Choroid plexus epithelial cell (primary cell): ENCODE measurements at places on chromosomes 5 and 9.

- DNase-seq, result peak; percentile 95
Measured at GRCh38 chr9:114804505-114804904, 1.3 kb downstream of the TNFSF15 start.

DNA sequence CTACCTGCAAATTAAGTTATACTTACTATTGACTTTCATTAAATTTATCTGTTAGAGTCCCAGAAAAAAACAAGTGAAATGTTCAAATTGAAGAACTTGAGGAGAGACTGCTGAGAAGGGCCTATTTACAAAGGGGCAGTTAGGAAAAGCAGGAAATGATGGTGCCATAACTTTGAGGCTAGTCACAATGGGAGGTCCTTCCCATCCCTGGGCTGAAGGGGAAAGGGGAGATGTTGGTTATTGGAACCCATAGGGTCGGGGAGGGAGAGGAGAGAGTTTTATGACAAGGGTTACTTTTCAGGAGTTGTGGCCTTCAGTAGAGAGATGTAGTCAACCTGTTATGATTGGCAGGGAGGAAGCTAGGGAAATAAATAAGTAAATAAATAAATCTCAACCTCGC, 169.1 kb downstream of the DMRT2 start:
- DNase-seq, result no peak

DNA sequence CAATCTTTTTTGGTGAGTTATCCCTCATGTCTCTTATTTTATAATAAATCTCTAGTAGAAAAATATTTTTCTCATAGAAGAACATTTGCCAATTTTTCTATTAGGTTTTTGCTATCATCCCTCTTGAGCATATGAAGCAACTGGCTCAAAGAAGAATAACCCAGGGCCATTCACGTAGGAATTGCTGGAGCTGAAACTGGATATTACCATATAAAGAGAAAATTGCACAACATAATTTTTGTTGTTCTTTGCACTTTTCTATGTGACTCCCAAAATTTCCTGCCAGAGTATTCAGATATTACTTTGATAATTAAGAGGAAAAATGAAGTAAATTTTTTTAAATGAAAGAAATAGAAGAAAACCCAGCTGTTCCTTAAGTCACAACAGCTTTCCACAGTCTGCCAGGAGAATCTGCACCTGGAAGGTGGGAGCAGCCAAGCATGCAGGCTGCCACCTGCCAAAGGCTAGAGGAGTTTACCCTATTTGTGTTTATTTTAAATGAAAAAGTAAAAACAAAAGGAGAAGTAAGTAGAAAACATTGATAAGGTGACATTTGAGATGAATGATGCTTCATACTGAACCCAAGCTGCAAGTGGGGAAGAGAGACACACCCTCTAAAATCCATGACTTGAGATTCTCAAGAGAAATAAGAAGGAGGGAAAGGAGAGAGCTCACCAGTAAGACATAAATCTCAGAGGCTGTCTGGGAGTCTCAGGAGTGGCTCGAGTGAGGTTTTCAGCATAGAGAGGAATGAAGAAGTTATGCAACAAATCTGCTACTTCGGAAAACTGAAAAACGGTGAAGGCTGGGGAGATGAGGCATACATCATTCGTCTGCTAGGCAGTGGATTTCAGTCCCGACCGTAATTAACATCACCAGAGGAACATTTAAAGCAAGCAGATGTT, 31.5 kb upstream of the FREM1 start:
- no peak for DNase-seq

DNA sequence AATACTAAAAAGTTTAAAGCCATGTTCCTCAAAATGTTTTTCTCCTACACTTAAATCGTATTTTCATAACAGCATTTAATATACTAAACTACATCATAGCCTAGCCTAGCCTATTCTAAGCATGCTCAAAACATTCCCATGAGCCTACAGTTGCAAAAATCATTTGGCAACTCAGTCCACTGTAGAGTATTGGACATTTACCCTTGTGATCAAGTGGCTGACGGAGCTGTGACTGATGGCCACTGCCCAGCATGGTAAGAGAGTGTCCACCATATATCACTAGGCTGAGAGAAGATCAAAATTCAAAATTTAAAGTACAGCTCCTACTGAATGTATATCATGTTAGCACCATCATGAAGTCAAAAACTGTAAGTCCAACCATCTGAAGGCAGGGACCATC, 30.9 kb downstream of the SEMA5A start:
- DNase-seq, result no peak

DNA sequence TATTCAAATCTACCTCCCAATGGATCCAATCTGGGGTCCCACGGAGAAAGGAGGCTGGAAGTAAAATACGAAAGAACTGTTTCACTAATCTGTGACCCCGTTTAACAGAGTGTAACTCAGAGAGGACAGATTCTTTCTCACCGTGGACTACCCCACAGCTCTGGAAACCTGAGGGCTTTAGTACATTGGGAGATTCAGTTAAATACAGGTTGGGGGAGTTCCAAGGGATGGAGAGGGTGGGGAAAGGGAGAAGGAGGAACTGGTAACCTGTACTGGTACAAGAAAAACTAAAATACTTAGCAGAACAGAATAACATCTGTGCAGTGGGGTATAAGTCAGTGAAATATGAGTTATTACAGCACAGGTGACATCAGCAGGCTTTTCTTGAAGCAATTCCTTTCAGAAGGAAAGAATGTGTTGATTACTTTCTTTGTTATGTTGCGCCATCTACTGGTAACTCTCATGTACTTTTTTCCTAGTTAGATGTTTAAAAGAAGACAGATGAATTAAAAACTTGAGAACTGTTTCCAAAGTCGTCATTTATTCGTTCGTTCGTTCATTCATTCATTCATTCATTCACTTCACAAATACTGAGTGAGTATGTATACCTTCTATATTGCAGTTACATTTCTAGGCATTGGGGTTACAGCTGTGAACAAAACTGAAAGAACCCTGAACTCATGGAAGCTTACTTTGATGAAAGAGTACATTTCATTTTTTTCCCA, 30.0 kb upstream of the STOM start:
- DNase-seq, result peak; percentile 92

DNA sequence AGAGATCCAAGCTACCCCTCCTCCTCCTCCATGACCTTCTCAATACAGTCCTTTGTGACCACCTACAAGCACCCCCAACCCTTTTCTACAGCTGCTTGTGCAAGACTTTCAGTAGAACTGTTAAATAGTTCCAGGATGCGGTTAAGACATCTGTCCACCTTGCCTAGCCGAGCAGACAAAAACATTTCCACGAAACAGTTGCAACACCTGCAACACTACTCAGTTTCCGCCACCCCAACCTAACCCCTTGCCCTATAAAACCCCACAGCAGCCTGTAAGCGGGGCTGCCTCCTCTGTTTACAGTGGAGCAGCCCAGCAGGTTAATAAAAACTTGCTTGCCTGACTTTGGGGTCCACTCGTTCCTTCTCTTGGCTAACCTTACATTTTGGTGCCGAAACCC, 1803.5 kb upstream of the CDH6 start:
- no peak for DNase-seq
